ENCODE measurements at places on chromosomes 1 and 21. TPM values are rescaled to one million over a fixed set of nuclear protein-coding genes. Genes with fewer than 3 reads are reported as not detected.

The L1TD1 gene
- total RNA-seq, result not detected

The HHIPL2 gene
- total RNA-seq, result 0.66 TPM

DNA sequence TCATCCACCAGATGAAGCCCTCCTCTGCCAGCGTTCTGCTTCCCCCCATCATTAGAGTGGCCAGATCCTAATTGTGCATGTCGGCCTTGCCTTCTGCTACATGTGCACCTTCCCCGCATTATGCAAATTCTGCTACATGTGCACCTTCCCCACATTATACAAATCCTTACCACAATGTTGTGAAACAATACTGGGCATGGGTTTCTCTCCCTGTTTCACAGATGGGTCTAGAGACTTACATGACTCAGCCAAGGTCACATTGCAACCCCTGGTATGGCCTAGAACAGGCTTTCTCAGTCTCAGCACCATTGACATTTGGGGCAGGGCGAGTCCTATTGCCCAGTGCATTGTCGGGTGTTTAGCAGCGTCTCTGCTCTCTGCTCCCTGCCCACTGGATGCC is 1.0 kb upstream of the CELA2A start:
- no peak for DNase-seq

GRCh38 chr1:17544776-17545350 is 5.4 kb downstream of the ARHGEF10L start:
- DNase-seq, result no peak

- DNase-seq, result no peak
Measured at GRCh38 chr1:89743788-89744187, 77.0 kb upstream of the LRRC8D start.

- no peak for DNase-seq
Measured at GRCh38 chr1:76668046-76668445, 199.2 kb upstream of the ST6GALNAC5 start.

DNA sequence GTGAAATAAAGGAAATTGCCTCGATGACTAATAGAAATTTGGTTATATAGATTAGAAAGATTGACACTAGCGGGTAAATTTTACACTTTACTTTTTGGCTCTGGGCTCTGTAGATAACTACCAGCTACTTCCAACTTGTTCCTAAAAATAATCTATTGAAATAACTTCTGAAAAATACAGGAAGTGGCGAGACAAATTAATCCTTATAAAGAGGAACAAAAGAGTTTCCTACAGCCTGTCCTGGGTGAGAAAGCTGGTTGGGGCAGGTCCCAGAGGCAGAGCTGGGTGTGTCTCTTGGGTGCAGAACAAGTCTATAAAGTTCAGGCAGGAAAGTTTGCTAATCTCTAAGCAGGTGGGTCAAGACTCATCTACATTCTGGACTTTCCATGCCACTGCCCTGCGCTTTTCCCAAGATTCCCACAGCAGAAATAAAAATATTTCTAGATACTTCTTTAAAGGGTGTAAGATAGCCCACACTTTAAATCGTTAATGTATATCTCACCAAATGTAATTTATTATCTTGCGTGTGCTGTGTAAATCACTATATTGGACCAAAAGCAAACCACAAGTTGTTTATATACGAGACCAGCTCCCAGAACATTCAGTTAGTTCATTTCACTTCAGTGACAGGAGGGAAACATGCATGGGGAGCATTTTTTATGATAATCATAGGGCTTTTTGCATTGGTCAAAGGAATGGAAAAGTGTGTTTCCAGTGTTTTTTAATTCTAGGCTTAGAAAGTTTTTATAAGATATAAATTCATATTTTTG is 70.1 kb upstream of the NRIP1 start:
- DNase-seq, result peak; percentile 26

GRCh38 chr1:147292631-147293251 is 50.3 kb downstream of the CHD1L start:
- DNase-seq, result peak; percentile 9

GRCh38 chr1:13554798-13555197 is 28.8 kb upstream of the PDPN start:
- no peak for DNase-seq

Measured in A673 (cell line).